ENCODE measurements at places on chromosomes 11 and 22.

GRCh38 chr11:78635814-78636506, 61.3 kb upstream of the NARS2 start:
- no peak for DNase-seq

DNA sequence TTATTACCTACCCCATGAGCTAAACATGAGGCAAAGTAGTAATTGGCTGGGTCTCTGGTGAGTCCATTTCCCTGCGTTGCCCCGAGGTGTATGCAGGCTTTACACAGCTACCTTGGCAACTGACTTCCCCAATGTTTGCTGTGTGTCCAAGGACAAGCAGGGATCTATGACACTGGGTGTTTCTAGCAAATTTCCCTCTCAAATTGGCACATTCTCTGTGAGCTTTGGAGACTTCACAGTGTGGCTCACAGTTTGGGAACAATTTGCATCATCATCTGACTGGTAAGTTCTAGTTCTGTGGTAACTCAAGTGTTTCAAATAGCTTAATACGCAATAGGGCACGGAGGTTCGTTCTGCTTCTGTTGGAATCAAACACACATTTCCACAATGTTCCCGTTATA, 12.5 kb downstream of the NNMT start:
- DNase-seq: no peak

DNA sequence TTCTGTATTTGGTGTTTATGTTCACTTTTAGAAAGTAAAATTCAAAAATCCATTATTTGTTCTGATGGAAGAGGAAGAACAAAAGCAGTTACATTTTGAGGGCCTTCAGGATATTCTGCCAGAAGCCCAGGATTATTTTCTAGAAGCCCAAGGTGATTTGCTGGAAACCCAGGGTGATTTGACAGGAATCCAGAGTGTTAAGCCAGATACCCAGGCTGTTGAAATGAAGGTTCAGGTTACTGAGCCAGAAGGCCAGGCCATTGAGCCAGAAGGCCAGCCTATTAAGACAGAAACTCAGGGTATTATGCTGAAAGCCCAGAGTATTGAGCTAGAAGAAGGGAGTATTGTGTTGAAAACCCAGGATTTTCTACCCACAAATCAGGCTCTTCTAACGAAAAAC, 33.1 kb downstream of the CCDC15 start:
- no peak for DNase-seq

GRCh38 chr11:1119604-1120146, 38.1 kb upstream of the MUC5AC start:
- DNase-seq: no peak

DNA sequence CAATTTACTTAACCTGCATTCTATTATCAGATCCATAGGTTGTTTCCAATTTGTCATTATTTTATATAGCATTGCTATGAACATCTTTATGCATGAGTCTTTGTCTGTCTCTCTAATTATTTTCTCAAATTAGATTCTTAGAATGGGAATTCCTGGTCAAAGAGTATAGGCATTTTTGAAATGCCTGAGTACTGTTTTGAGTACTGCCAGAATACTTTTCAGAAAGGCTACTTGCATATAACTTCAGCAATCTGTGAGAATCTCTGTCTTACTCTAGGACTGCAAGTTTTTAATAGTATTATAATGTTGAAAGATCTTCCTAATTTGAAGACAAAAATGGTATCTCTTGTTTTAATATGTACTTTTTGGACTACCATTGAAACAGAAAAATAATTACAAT, 56.6 kb downstream of the KCNC1 start:
- DNase-seq: no peak

DNA sequence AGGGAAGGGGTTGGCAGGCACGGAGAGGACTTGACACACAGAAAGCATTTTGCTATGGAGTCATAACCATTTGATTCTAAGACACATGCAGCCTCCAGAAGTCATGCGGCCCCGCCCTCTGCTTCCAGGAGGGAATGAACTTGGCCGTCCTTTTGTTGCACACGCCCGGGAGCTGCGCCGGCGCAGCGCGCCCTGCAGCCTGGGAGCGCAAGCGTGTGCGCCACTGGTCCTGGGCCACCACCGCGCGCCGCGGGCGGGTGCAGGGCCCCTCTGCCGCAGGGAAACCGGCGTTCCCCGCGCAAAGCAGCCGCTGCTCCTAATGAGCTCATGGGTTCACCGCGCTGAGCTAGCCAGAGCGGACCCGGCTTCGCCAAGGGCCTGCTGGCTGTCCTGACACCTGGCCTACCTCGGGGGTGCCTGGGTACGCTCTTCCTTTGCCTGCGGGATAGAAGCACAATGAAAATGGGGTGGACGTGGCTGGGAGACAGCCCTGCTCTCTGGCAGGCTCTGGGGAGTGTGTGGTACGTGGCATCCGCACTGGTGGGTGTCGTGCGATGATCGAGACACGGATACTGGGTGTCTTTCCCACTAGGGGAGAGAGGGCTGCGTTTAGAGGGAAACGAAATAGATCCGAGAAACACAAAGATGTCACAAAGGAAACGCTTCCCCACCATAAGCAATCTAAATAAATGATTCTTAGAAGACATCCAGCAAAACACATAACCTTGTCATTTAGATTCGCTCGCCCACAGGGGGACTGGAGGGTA, 669 bp downstream of the MICAL3 start:
- DNase-seq: no peak

DNA sequence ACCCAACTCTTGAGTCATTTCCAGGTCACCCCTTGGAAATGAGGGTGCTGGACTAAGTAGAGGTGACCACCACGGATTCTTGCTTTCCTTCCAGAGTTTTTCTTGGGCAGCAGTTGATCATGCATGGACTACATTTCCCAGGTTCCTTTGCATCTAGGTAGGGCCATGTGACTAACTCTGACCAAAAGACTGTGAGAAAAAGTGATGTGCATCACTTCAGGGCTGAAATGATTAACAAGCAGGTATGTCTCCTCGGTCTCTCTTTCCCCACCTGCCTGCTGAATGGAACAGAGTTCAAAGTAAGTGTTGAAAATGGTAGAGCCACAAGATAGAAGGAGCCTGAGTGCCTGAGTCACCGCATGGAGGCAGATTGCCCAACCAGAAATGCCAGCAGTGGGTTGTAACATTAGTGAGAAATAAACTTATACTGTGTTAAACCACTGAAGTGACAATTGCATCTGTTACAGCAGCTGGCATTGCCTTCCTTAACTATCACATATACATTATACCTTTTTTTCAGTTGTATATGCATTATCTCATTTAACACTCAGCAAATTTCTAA, 113.5 kb downstream of the MN1 start:
- no peak for DNase-seq

DNA sequence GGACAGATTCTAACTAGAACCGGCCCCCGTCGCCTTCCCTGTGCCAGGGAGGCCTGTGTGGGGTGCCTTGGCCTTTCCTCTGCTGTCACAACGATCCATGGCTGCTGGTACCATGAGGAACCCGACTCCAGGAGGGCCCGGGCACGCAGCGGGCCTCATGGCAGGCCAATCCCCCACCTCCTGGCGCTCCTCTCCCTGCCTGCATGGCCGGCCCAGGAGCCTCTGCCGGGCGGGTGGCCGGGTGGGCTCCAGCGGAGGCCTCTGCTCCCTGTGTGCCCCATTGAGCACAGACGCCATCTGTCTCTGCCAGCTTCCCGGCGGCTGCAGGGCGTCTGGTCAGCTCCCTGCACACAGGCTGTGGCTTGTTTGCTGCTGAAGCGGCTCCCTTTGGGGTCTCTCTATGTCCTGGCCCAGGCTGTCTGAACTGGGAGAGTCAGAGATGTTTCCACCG, 86.5 kb downstream of the MYEOV start:
- DNase-seq: no peak

DNA sequence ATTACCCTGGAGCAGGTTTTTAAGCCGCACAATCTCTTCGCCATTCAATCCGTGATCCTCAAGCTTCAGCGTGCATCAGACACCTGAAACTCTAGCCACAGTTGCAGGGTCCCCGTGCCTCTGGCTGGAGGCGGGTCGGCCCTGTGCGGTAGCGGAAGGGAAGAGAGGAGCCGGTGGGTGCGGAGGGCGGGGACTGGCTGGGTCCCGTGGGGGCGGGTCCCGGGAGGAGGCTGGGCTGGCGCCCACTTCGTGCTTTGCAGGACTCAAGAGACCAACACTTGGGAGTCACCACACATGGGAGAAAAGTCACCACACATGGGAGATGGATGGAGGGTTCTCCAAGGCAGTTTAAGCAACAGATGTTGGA, 772 bp downstream of the C22orf15 start:
- no peak for DNase-seq

DNA sequence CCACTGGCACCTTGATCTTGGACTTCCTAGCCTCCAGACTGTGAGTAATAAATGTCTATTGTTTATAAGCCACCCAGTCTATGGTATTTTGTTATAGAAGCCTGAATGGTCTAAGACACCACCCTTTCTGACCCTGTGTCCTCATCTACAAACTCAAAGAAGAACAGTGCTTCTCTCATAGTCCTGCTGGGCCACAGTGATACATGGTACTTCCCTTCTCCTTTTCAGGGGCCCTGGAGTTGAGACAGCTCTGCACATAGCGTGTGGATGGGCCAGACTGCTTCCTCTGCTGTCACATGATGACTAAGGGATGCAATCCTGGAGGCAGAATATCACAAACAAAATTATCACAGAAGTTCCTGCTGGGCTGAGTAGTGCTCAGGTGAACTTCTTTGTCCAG, 5.0 kb downstream of the KCNJ11 start:
- DNase-seq: no peak

DNA sequence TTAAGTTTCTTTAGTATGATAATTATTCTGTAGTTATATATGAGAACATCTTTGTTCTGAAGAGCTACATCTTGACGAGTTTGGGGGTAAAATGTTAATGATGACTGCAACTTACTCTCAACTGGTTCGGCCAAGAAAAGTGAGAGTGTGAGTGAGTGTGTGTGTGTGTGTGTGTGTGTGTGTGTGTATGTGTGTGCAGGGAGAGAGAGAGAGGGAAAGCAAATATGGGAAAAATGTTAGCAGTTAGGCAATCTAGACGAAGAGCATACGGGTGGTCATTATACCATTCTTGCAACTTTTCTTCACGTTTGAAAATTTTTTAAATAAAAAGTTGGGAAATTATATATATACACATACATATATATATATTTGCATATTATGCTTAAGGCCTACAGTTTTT, 18.3 kb upstream of the TMEM41B start:
- no peak for DNase-seq

GRCh38 chr11:68958211-68958610, 22.6 kb downstream of the MRGPRD start:
- DNase-seq: no peak

GRCh38 chr22:21650823-21651520, 8.9 kb downstream of the SDF2L1 start:
- no peak for DNase-seq

- no peak for DNase-seq
Measured at GRCh38 chr22:40401532-40401931, 31.1 kb downstream of the SGSM3 start.

- DNase-seq: peak; percentile 12
Measured at GRCh38 chr22:43343262-43343669, at the start of gene SCUBE1. TSS of gene SCUBE1 (minus strand) at chr22:43343372. CDS start at chr22:43343261, 111 bp downstream.

GRCh38 chr11:134477486-134477885, 65.4 kb upstream of the B3GAT1 start:
- DNase-seq: no peak

GRCh38 chr11:93017821-93018690, 48.6 kb downstream of the MTNR1B start:
- DNase-seq: no peak

DNA sequence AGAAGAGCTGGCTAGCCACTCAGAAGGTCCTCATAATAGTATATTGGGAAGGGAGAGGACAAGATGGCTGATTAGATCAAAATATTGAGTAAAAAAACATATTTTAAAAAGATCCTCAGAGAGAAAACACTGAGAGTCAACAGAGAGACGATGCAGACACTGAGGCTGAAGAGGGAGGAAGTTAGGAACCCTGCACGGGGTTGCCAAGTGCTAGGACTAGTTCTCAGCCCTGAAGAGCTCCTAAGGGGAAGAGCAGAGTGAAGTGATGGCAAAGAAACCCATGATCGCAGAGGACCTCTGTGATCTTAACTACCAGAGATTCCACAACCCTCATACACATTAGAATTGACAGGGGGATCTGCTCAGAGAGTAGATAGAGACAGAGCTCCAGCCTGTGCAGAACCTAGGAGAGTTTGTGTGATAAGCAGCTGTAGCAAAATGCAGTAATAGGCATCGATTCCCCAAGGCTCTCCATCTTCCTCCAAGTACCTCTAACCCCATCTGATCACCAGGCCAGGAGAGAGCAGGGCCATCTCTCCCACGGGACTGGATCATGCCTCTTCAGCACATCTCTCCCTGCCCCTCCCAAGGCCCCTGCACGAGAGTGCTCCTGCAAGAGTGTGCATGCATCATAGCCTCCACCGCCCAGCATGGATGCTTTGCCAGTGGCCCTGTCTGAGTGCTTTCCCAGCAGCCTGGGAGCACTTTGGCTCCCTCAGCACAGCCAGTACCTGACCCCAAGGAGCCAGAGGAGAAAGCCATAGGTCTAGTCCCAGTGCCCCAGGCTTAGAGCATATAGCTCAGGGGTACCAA, 41.2 kb upstream of the ARL14EP start:
- DNase-seq: no peak

GRCh38 chr22:42626951-42627625, 12.4 kb upstream of the POLDIP3 start:
- DNase-seq: no peak

DNA sequence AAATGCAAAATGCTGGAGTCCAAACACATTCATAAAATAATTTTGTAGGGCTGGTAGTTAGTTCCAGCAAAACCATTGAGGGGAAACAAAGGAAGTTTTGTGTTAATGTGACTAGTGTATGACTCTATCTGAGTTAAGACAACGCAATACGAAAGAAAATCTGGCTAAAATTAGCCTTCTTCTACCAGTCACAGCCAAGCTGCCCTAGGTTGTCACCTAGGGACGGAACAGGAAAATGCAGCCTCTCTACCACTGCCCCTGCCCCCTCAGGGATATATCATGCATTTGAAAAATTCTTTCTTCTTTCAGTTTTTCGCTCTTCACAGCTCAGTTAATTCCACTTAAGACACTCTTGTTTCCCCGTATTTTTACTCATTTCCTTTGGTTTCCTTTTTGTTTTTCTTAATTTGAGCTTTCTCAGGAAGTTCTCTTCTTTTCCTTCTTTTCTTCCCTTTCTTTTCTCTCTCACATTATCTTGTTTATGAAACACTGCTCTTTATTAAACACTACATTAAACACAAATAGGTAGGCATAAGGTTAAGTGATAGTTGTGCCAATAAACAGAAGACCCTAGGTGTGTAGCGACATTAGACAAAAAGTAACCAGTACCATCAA, 30.6 kb downstream of the KIRREL3 start:
- DNase-seq: peak; percentile 10

- DNase-seq: no peak
Measured at GRCh38 chr22:45429424-45429823, 15.9 kb downstream of the RIBC2 start.

GRCh38 chr11:35103366-35104208, 35.4 kb upstream of the CD44 start:
- no peak for DNase-seq

Measured in NCI-H2029 treated with DMSO at 0.1 percent for 48 hours (cell line).